Fibroblast of skin of back (primary cell): ENCODE measurements at places on chromosomes 6 and 20.

GRCh38 chr6:141326426-141326825 is 806.3 kb upstream of the GJE1 start:
- peak; percentile 99 for DNase-seq

GRCh38 chr20:23024701-23025100 is 10.4 kb upstream of the SSTR4 start:
- no peak for DNase-seq

GRCh38 chr6:107523794-107524193 is 33.9 kb downstream of the SOBP start:
- DNase-seq = no peak

DNA sequence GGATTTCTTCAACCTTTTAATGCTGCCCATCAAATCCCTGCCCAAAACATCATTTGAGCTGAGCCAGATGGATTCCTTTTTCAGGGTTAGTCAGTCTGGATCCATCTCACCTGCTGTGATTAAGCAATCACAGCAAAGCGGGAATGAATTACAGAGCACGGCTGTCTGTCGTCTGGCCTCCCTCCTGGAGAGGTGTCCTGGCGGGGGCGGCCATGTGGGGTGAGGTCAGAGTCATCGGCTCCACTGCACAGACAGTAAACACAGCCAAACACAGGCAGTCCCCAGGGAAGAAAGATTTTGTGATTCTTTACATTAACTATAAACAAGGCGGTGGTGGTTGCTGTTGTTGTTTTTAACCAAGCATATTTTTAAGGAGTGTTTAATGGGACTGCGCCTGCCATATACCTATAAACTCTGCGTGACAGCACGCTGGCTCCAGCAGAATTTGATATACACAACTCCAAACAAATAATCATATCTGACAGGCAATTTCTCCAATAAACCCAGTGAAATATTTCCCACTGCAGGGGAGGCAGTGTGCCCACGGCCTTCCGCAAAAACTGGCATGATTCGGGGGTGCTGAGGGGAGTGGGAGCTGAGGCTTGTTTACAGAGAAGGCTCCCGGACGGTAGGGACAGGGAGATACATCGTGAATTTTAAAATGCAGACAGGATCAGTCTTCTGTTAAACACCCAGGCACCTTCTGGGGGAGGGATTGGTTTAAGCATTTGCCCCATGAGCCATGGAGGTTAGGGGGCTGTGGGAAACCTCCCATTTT is 232.0 kb upstream of the PMEPA1 start:
- DNase-seq = no peak

GRCh38 chr6:105775095-105775494 is 311.0 kb upstream of the PRDM1 start:
- DNase-seq = no peak

DNA sequence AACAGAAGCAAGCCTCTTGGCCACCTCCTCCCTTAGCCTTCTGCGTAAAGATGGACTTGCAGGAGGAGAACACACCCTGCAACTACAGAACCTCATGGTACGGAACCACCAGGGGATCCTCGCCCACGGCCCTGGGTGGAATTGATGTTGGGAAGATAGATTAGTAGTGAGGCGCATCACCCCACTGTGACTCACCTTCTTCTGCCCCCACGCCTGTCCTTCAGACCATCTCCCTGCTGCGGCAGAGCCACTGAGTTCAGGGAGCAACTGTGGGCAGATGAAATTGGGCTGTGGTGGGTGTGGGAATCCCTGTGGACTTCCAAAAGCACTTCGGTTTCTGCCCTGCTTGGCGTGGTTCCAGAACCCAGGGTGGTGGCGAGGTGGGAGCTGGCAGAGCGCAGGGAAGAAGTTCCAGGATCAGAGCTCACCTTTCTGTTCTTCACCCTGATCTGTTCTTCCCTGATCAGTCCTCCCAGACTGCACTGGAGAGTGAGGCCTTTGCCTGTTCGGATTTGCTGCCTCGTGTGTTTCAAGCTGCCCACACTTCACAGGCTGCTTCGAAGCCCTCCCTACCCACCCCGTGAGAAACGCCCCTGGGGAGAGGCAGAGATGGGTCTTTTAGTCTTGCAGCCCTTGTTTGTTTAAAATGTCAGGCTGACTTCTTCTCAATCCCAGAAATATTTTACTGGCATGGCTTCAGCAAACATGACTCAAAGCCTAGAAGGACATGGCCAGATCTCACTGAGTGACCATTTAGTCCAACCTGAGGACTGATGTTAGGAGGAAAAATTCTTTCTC is 92.8 kb upstream of the MLN start:
- peak; percentile 52 for DNase-seq

- DNase-seq = peak; percentile 30
These were observed 14.7 kb downstream of the MUCL3 start for GRCh38 chr6:30955367-30956042.

- DNase-seq = no peak
These were observed 28.1 kb downstream of the PKIG start for GRCh38 chr20:44610313-44610962.

DNA sequence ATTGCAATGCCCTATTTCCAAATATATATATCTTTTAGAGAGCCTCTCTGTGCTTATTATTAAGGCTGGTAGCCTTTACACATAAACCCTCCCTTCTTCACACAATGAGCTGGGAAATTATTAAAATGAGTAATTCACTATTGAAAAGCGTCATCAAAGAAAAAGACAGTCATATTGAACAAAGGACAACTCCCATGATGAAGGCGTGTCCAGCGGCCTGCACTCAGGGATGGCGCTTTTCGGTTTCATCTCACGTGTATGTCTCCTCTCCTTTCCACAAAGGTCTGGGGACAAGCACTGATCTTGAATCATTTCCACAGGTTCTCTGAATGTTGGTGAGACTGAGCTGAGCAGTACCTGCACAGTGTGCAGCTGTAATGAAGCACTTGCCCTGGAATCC is 3.5 kb downstream of the SERPINB9 start:
- no peak for DNase-seq

GRCh38 chr6:113187661-113188060 is 669.5 kb upstream of the MARCKS start:
- no peak for DNase-seq

GRCh38 chr6:106514583-106514885 is 114.8 kb downstream of the RTN4IP1 start:
- no peak for DNase-seq

DNA sequence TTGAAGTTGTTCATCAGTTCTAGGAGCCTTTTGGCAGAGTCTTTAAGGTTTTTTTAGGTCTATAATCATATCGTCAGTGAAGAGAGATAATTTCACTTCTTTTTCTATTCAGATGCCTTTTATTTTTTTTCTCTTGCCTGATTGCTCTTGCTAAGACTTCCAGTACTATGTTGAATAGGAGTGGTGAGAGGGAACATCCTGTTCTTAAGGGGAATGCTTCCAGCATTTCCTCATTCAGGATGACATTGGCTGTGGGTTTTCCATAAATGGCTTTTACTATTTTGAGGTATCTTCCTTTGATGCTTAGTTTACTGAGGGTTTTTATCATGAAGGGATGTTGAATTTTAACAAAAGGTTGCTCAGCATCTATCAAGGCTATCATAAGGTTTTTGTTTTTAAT is 109.5 kb downstream of the CLVS2 start:
- DNase-seq = no peak

- no peak for DNase-seq
These were observed 68.7 kb downstream of the PSMG4 start for GRCh38 chr6:3327403-3327802.

GRCh38 chr20:49583669-49584417 is 15.9 kb upstream of the PTGIS start:
- peak; percentile 87 for DNase-seq

- no peak for DNase-seq
These were observed 422.9 kb upstream of the AGPAT4 start for GRCh38 chr6:161696801-161697200.

DNA sequence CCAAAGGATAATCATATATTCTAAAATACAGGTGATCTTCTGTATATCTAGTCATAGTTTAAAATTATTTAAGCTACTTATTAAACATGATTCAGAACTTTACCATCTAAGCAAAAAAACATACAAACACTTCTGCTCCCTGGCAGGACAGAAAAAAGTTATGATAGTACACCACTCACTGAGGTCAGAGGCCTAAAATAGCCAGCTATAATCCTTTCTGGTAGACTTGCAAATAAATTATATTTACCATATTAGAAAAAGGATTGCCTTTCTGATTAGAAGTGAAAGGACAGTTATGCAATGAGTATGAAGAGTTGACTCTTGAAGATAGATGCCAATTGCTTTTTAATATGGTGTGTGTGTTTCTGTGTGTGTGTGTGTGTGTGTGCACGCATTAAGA is 207.4 kb downstream of the BMP2 start:
- DNase-seq = no peak

DNA sequence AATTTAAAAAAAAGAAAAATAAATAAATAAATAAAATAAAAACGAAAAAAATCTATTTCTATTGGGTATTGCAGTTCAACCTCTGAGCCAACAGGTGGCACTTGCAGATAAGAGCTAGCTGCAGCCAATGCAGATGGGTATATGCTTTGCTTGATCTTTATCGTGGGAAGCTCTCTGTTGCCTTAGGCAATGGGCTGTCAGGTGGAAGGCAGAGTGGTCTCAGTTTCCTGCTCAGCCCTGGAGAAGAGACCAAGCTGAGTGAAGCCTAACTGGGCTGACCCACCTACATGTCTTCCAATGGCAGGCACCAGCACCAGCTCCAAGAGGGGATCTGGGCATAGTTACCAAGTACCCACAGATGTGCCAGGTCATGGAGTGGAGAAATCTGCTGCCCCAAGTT is 95.0 kb downstream of the AK9 start:
- peak; percentile 16 for DNase-seq

DNA sequence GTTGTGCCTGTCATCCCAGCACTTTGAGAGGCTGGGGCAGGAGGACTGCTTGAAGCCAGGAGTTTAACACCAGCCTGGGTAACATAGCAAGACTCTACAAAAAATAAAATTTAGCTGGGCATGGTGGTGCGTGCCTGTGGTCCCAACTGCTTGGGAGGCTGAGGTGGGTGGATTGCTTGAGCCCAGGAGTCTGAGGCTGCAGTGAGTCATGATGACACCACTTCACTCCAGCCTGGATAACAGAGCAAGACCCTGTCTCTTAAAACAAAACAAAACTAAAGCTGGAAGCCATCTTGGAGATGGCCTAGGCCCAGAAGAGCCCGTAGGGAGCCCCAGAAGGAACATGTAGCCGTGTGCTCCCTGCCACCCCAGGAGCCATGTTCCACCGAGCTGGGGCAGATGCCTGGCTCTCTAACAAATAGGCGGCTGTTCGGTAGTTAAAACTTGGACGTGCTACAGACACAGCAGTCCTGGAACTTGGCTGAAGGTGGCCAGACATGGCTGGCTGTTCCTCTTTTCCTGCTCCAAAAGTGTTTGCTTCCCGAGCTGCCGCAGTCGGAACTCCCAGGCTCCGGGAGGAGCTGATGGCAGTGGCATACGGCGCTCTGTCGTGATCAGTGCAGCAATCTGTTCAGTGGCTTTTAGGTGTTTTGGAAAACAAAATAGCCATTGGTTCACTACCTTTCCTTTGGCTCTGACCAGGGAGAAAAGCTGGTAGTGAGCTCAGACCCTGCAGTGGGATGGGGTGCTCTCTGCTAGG is 37.0 kb downstream of the DYNLT1 start:
- DNase-seq = peak; percentile 13

- DNase-seq = no peak
These were observed 701.3 kb upstream of the CHD6 start for GRCh38 chr20:42319252-42320013.

DNA sequence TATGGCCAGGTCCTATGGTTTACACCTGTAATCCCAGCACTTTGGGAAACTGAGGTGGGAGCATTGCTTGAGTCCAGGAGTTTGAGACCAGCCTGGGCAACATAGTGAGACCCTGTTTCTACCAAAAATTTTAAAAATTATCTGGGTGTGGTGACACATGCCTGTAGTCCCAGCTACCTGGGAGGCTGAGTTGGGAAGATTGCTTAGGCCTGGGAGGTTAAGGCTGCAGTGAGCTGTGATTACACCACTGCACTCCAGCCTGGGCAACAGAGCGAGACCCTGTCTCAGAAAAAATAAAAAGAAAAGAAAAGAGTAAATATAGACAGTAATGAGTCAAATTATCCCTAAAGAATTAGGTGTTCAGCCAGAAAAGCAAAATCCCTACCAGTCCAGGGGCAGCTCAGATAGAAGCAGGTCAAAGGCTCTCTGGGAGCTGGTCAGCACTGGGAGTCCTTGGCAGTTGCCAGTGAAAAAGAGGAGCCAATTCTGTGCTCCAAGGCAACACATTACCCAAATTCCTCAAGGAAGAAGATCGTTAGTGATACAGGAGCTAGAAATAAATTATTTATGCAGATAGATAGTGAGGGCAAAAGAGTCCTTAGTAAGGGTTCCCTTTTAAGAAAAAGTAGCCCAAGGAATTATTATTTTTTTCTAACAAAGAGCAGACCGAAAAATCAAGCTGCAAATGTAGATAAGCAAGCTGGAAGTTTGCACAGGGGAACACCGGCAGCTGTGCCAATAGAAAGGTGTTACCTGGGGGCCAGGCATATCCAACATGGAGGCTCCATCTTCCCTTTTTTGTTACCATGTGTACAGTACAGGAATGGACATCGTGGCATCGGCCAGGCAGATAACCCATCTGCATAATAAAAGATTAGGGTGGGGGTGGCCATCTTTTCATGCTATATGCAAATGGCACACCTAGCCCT is 31.4 kb upstream of the SEC63 start:
- no peak for DNase-seq

DNA sequence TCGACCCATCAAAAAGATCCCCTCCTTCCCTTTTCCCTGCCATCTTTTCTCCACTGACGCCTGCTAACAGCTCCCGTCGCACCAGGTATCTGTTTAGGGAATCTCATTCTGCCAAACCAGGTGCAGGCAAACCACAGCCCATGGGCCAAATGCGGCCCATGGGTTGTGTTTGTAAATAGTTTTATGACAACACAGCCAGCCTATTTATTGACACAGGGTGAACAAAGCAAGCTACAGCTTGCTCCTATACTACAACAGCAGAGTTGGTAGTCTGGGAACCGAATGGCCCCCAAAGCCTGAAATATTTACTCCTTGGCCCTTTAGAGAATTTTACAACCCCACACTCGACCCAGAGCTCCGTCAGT is 16.4 kb downstream of the NFATC2 start:
- DNase-seq = no peak

DNA sequence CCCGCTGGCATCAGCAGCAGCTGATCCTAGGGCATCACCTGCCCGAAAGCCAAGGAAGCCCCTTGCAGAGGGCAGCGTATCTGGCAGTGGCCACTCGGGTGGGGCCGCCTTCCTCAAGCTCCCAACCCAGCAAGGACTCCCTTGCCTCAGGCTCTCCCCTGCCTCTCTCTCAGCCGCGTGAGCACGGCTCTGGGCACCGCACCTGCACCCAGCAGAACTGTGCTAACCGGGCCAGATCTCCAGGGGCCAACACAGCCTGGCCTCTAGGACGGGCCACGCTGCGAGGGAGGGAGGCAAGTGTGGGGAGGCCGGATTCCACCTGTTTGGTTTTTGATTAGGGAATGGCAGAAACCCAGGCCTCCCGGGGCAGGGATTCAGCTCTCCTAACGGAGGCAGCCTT is 11.8 kb upstream of the MRGBP start:
- no peak for DNase-seq
